HFF-Myc (cell line): ENCODE measurements at places on chromosomes 13 and 19.

DNA sequence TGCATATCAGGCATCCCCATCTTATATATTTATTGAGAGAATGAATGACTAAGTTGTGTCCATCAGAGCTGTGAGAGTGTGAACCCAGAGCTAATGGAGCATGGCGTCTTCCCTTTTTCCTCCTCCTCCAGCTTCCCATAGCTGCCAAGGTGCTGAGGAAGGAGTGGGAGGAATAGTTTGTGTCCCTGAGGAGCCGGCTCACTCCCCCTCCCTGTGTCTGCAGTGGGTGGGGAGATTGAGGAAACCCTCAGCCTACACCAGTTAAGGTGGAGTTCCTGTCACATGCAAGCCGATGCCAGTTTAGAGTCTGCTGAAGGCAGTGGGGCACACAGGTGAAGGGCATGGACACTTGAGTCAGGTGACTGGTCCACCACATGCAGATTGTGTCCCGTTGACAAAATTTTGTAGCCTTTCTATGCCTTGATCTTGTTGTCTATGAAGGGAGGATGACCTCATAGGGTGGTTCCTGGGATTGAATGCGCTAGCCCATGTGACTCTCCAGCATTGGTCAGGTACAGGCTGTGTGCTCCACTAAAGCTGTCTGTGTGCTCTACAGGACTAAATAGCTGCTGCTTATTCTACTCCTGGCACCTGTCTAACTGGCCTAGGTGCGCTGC lies 47.6 kb upstream of the GPI start:
- DNase-seq, result no peak

DNA sequence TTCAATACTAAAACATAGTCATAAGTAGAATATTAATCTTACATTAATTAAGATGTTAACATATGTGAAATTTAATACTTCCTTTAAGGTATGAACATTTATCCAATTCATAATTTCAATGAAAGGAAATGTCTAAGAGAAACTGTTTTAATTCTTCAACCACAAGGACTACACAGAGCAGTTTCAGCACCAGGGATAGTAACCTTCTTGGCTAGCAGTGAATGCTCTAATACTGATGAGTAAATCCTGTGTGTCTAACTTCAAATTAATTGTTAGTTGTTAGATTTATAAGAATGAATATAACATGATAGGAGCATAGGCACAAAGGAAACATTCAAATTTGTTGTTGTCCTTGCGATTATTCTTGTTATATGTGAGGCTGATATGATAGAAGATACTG lies 15.6 kb upstream of the NBEA start:
- no peak for DNase-seq

DNA sequence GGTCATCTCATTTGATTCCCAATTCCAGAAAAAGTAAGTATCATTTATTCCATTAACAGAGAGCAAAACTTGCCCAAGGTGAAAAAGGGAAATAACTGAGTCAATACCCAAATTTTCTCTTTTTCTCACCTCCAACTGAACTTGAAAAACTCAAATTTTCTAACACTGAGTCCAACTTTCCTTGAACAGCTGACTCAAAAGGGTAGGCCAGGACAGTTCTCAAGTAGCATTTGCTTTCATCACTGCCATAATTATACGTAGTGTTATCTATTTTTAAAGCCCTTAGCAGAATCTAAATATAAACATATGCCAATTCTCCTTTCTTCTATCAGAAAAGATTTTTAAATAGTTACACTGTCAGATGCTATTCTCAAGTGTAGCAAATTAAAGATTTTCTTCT lies 3.5 kb downstream of the N4BP2L2 start:
- no peak for DNase-seq

GRCh38 chr13:31485183-31485582 lies 254.1 kb upstream of the RXFP2 start:
- no peak for DNase-seq

DNA sequence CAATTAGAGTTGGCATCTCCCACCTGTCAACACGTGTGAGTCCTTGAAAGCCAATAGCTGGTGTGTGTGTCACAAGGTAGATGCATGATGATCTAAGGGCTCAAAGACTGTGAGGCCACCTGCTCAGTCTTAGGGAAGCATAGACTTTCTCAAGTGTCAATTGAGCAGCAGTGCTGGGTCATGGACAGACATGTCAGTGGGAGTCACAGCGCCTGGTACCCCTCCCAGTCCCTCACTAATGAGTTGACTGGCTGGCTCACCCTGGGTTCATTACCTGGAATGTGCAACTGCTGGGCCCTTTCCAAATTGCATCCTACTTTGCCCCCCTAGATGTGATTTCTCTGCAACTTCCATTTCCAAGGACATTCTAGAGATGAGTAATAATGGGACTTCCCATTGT lies 9.1 kb upstream of the PSG6 start:
- DNase-seq, result no peak

GRCh38 chr19:9667898-9668297 lies 7.0 kb downstream of the ZNF562 start:
- DNase-seq, result no peak

GRCh38 chr13:113584205-113584869 lies at the start of gene TFDP1:
TFDP1 (plus strand) TSS chr13:113584753; CDS start chr13:113585838, 1,085 bp downstream.
- peak; percentile 47 for DNase-seq

- DNase-seq, result no peak
These were observed 4.3 kb upstream of the POU4F1 start for GRCh38 chr13:78607409-78608251.

GRCh38 chr19:44644402-44645016 lies 799 bp downstream of the PVR start:
- DNase-seq, result no peak

DNA sequence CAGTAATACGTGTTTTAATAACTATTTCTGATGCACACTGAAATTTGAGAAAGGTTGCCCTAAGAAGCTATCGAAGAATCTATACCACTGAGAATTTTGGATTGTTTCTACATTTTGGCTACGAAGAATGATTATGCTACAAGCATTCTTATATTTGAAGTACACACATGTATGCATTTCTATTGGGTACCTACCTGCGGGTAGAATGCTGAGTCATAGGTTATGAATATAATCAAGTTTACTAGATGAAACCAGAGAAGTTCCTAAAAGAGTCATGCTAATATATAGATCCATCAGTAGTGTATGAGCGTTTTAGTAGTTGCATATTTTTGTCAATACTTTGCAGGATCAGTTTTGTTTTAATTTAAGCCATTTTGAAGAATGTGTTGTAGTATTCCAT lies 62.0 kb upstream of the PCDH20 start:
- no peak for DNase-seq

- DNase-seq, result no peak
These were observed 360.9 kb downstream of the FGF9 start for GRCh38 chr13:22031702-22032286.

DNA sequence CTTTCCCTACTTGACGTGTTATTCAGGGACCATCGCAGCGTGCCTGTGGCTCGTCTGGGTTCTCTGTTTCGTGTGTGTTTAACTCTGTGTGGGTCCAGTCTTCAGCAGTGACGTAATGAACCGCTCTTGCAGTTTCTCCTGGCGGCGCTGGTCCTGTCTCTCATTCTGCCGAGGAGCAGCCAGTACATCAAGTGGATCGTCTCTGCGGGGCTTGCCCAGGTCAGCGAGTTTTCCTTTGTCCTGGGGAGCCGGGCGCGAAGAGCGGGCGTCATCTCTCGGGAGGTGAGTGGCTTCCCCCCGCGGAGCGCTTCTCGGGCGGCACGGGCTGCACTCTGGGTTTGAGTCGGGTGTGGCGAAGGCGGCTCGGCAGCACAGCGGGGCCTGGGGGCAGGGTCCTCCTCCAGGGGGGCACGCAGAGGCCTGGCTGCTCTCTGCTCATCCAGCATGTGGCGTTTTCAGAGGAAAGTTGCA lies 36.3 kb upstream of the TFDP1 start:
- no peak for DNase-seq

DNA sequence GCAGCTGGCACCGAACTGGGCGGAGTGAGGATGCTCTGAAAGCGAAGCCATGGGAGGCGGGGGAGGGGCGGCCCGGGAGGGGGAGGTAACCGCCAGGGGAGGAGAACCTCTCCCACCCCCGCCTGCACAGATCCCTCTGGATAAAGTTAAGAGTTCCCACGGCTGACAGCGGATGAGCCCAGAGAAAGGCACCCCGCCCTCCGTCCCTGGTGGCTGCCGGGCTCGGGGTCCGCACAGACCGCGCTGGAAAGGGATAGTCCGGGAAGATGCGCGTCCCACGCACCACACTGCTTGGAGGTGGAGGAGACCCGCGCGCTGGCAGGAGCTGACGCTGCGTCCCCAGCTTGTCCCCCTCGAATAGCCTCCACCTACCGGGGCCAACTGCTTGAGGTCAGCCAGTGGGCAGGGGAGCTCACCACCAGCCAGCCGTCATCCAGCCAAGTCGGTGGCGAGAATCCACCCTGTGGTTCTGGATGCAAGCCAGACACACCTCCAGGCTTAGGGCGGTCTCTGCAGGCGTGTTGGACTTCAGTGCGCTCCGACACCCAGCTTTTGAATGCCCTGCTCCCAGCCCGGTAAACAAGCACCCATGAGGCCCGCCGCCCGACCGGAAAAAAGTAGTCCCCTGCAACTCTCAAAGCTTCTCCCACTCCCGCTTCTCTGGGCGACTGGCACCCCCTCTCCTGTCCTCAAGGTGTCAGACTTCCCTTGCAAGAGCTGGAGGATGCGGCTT lies at the start of gene TRPC4:
Gene TRPC4, minus strand, starts transcription at position 17 of the 733 bp plus-strand sequence. CDS start 86,439 bp downstream, outside the sequence.
- DNase-seq, result peak; percentile 22

GRCh38 chr13:61563645-61564044 lies 148.0 kb upstream of the PCDH20 start:
- no peak for DNase-seq

DNA sequence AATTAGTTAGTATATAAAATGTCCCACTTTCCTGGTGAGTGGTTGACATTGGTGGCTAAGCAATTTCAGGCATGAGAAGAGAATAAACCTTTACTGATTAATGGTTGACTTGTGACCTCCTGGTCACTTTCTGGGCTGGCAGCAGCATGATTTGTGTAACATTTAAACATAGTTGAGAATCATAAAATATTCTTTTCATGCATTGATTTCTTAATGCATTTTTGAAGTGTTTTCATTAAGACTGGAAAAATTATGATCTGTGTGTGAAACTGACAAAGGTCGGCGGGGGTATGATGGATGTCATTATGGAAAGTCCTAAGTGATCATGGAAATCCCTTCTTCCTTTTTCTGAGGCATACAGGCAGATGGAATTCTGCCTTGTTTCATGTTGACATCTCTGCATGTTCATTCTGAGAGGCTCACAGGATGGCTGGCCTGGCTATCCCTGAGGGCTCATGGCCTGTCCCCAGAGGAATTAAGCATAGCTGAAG lies 98.7 kb upstream of the RNF113B start:
- no peak for DNase-seq

GRCh38 chr13:51942189-51942588 lies 69.1 kb downstream of the ATP7B start:
- DNase-seq, result no peak

- DNase-seq, result no peak
These were observed 4.9 kb downstream of the NUMBL start for GRCh38 chr19:40685563-40685962.

- no peak for DNase-seq
These were observed 38.8 kb downstream of the ARHGEF7 start for GRCh38 chr13:111153977-111154332.

DNA sequence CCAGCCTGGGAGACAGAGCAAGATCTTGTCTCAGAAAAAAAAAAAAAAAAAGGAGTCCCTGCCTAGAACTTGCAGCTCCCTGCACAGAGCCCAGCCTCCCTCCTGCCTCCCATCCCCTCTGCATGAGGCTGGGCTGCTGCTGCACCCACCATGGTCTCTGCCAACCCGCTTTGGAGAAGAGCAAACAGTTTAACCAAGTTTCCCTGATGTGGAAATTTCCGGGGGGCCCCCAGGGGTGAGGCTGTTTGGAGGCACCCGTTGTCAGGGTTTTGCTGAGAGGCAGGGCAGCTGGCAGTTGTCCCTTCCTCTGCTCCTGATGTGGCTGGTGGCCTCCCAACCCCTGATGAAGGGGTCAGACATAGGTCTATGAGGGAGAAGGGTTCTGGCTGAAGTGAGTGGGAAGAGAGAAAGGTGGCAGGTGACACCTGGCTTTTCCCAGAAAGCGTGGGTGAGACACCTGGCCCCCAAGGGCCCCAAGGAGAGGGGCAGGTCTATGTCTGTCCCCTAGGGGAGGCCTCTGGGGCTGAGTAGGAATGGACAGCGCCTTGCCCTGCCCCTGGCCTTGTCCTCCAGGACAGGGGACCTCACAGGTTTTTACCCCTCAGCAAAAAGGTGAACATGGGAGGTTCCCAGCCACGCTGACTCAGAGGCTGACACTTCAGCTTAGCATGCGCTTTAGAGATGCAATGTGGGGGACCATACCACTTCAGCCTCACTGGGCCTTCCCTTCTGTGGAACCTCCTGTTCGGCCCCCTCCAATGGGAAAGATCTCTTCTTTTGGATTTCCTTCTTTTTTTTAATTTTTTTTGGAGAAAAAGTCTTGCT lies 5.5 kb downstream of the LRP3 start:
- no peak for DNase-seq

DNA sequence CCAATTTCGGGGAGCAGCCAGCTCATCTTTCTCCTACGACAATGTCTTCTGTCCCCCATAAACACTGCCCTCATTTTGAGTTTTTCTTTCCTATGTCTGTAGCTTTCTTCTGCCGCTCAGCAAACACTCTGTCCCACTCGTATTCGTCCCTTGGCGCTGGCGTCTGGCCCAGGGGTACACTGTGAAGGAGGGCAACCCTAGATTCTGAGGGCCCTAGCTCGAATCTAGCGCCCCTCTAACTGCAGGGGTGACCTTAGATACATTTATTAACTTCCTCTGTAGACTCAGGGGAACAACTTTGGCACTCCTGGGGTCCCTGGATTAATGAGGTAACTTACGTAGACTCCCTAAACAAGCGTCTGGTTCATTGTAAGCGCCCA lies 677 bp upstream of the LRCH1 start:
- no peak for DNase-seq

GRCh38 chr13:33244210-33244906 lies 41.2 kb downstream of the STARD13 start:
- no peak for DNase-seq

DNA sequence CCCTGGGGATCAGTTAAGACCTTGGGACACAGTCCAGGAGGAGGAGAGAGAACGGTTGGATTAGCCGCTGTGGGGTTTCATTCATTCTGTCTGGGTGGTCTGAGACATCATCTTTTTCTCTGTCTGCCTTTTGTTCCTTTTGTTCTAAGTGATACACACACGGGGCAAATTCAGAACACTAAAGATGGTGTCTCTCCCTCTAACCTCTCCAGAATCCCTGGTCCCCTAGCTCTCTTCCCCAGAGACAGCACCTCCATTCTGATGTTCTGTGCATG lies 5.0 kb downstream of the BICRA start:
- no peak for DNase-seq

GRCh38 chr19:338421-338820 lies 6.2 kb downstream of the MIER2 start:
- DNase-seq, result no peak
